ENCODE measurements at places on chromosomes 6 and 20. TPM values are rescaled to one million over a fixed set of nuclear protein-coding genes. Genes with fewer than 3 reads are reported as not detected.

DNA sequence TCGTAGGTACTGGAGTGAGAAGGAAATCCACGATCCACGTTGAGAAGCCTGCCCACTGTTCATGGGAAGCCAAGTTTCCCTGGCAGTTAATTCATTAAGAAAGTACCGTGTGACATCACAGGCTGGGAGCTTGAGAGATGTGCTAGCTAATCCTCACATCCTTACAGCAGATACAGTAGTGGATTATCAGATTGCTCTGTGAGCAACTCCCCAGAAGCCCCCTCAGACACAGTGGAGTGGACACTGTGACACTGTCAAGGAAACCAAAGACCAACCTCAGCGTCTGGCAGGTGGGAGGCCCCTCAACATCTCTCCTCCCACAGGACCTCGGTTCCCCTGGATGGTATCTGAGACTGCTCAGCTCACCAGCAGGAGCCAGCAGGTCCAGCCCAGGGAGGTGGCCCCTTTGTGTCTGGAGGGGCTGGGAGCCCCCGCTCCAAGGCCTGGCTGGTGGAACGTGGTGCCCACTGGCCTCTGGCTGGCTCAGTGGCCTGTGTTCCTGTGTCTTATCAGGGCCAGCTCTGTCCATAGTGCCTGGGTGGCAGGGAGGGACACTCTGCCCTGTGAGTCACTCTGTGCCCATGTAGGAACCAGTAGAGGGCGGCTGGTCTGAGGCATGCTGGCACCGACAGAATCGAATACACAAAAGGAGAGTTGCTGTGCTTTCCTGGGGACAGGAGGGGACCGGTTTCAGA, 7.2 kb downstream of the PYGB start:
- H3K27me3 ChIP-seq: no peaks in the 10 kb centered on the region
- no peak overlapping the region for H3K4me3 ChIP-seq
- peak; percentile 76 for DNase-seq
- H3K4me1 ChIP-seq: peaks cover 92% of the 10 kb centered on the region

GRCh38 chr6:16939351-16939750, 162.5 kb upstream of the STMND1 start:
- H3K27ac ChIP-seq: no peak overlapping the region
- no peaks in the 10 kb centered on the region for H3K36me3 ChIP-seq
- no peaks in the 10 kb centered on the region for H3K27me3 ChIP-seq
- H3K4me3 ChIP-seq: no peak overlapping the region

DNA sequence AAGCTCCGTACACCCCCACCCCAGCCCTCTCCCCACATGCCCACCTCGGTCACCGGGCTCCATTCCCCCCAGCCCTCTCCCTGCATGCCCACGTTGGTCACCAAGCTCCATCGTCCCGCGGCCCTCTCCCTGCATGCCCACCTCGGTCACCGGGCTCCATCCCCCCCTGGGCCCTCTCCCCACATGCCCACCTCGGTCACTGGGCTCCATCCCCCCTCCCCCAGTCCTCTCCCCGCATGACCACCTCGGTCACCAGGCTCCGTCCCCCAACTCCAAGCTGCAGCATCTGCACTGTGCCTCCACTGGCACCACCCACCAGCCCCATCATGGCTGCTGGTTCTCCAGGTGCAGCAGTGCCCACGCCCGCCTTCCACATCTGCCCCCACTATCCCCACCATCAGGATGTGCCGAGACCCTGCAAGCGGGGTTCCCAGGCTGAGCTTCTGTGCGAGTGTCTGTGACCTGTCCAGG, 16.8 kb downstream of the TAF4 start:
- no peak overlapping the region for H3K4me3 ChIP-seq
- no peaks in the 10 kb centered on the region for H3K27me3 ChIP-seq
- H3K4me1 ChIP-seq: no peaks in the 10 kb centered on the region
- no peak for DNase-seq

DNA sequence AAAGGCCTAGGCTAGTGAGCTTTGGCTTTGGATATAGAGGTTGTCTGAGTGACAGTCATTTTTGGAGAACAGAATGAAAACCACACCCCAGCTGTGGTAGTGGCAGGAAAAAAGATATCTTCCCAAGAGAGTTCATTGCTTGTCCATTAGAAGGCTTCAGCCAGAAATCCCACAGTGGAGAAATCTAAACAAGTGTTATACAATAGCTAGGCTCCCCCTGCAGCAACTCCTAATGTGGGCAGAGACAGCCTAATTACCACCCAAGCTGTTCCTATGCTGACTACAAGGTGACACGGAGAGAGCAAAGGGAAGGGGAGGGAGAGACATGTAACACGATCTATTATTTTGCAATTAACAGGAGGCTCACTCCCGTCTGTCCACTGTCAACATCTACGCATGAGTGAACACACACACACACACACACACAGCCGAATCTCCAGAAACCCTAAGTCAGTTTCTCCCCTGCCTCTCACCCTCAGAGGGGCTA, 147.5 kb upstream of the TCF21 start:
- no peak overlapping the region for H3K4me3 ChIP-seq
- no peaks in the 10 kb centered on the region for H3K27me3 ChIP-seq
- no peak for DNase-seq
- H3K27ac ChIP-seq: no peak overlapping the region

- H3K36me3 ChIP-seq: no peaks in the 10 kb centered on the region
- H3K4me1 ChIP-seq: no peaks in the 10 kb centered on the region
- no peak overlapping the region for H3K27ac ChIP-seq
- DNase-seq: no peak
- no peak overlapping the region for H3K4me3 ChIP-seq
- H3K27me3 ChIP-seq: no peaks in the 10 kb centered on the region
Measured at GRCh38 chr20:19682249-19682648, 75.8 kb upstream of the RIN2 start.

GRCh38 chr20:32482442-32483261, 102.5 kb downstream of the NOL4L start:
- H3K27ac ChIP-seq: peak overlapping the region; percentile 93
- peak overlapping the region; percentile 97 for H3K4me3 ChIP-seq
- no peaks in the 10 kb centered on the region for H3K27me3 ChIP-seq
- H3K4me1 ChIP-seq: peaks cover 59% of the 10 kb centered on the region

GRCh38 chr20:51318058-51318949, 224.2 kb downstream of the NFATC2 start:
- H3K27ac ChIP-seq: no peak overlapping the region
- no peaks in the 10 kb centered on the region for H3K4me1 ChIP-seq
- H3K36me3 ChIP-seq: no peaks in the 10 kb centered on the region
- no peaks in the 10 kb centered on the region for H3K27me3 ChIP-seq

GRCh38 chr6:104462811-104463599, 396.7 kb downstream of the HACE1 start:
- no peaks in the 10 kb centered on the region for H3K36me3 ChIP-seq
- H3K27ac ChIP-seq: no peak overlapping the region
- no peaks in the 10 kb centered on the region for H3K27me3 ChIP-seq
- no peaks in the 10 kb centered on the region for H3K4me1 ChIP-seq
- H3K4me3 ChIP-seq: no peak overlapping the region
- no peak for DNase-seq

GRCh38 chr20:38031957-38032356, 1.3 kb downstream of the TTI1 start:
- no peak for DNase-seq
- H3K36me3 ChIP-seq: no peaks in the 10 kb centered on the region
- peaks cover 25% of the 10 kb centered on the region for H3K4me1 ChIP-seq
- no peak overlapping the region for H3K27ac ChIP-seq
- H3K27me3 ChIP-seq: no peaks in the 10 kb centered on the region
- no peak overlapping the region for H3K4me3 ChIP-seq

- DNase-seq: peak; percentile 53
- no peak overlapping the region for H3K4me3 ChIP-seq
- H3K4me1 ChIP-seq: peaks cover 22% of the 10 kb centered on the region
- no peaks in the 10 kb centered on the region for H3K27me3 ChIP-seq
Measured at GRCh38 chr6:134162932-134163331, 110.5 kb upstream of the SLC2A12 start.

DNA sequence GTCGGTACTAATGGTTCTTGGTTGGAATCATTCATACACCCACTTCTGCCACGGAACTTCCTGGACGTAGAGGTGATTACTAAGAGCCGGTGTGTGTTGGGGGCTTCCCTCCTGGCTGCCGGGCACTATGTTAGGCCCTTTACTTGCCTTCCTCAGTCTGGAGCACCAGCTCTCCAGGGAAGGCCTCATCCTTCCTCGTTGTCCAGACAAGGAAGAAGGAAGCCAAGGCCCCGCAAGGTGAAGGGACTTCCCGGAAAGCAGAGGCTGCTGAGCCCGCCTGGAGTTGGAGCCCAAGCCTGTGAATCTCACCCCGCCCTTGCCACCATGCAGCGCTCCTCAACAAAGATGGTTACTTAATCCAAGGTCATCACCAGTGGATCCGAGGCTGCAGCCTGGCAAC, 26.2 kb downstream of the AAR2 start:
- H3K4me3 ChIP-seq: no peak overlapping the region
- no peaks in the 10 kb centered on the region for H3K4me1 ChIP-seq
- no peaks in the 10 kb centered on the region for H3K36me3 ChIP-seq
- no peaks in the 10 kb centered on the region for H3K27me3 ChIP-seq
- no peak for DNase-seq

DNA sequence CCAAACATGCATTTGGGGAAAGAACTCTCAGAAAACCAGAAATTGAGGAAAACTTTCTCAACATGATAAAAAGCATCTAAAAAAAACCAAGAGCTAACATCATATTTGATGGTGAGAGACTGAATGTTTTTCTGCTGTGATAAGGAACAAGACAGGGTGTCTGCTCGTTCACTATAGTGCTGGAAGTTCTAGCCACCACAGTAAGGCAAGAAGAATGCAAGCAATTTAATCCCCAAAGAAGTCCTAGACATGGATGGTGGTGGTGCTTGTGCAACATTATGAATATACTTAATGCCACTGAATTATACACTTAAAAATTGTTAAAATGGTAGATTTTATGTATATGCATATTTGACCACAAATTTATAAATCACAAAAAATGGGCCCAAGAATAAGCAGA, 53.4 kb downstream of the LYRM2 start:
- no peak for DNase-seq
- no peak overlapping the region for H3K4me3 ChIP-seq
- no peaks in the 10 kb centered on the region for H3K27me3 ChIP-seq

GRCh38 chr6:14423955-14424354, 306.4 kb downstream of the CD83 start:
- no peak overlapping the region for H3K4me3 ChIP-seq
- no peaks in the 10 kb centered on the region for H3K4me1 ChIP-seq
- DNase-seq: no peak
- H3K27ac ChIP-seq: no peak overlapping the region
- no peaks in the 10 kb centered on the region for H3K36me3 ChIP-seq
- no peaks in the 10 kb centered on the region for H3K27me3 ChIP-seq

- DNase-seq: no peak
- H3K36me3 ChIP-seq: no peaks in the 10 kb centered on the region
- H3K27ac ChIP-seq: no peak overlapping the region
- no peaks in the 10 kb centered on the region for H3K27me3 ChIP-seq
- H3K4me1 ChIP-seq: peaks cover 9% of the 10 kb centered on the region
Measured at GRCh38 chr20:33470457-33470856, 19.4 kb upstream of the CBFA2T2 start.

The BMP7 gene
- 1.4 TPM for total RNA-seq

The ADGRF4 gene
- 2.0 TPM for total RNA-seq

The AHI1 gene
- total RNA-seq: 26.0 TPM

The SPDEF gene
- 57.3 TPM for total RNA-seq

The GRIK2 gene
- not detected for total RNA-seq

The TNNC2 gene
- total RNA-seq: not detected

The ERVFRD-1 gene
- not detected for total RNA-seq
